ENCODE measurements at places on chromosomes 1 and 21.
A peak's percentile ranks its signal among the peaks of the same experiment; 100 is the strongest.

GRCh38 chr1:115089420-115090185 lies at the start of gene TSPAN2:
Gene TSPAN2, minus strand, starts transcription at chr1:115089503. Its CDS starts 71 bp downstream, at chr1:115089432.
- DNase-seq: no peak

- no peak for DNase-seq
Measured at GRCh38 chr1:20184481-20184900, 1.4 kb upstream of the UBXN10 start.

- no peak for DNase-seq
Measured at GRCh38 chr1:194478731-194479130, 1292.3 kb upstream of the B3GALT2 start.

GRCh38 chr1:36764798-36765197 lies 269.5 kb downstream of the GRIK3 start:
- DNase-seq: no peak

DNA sequence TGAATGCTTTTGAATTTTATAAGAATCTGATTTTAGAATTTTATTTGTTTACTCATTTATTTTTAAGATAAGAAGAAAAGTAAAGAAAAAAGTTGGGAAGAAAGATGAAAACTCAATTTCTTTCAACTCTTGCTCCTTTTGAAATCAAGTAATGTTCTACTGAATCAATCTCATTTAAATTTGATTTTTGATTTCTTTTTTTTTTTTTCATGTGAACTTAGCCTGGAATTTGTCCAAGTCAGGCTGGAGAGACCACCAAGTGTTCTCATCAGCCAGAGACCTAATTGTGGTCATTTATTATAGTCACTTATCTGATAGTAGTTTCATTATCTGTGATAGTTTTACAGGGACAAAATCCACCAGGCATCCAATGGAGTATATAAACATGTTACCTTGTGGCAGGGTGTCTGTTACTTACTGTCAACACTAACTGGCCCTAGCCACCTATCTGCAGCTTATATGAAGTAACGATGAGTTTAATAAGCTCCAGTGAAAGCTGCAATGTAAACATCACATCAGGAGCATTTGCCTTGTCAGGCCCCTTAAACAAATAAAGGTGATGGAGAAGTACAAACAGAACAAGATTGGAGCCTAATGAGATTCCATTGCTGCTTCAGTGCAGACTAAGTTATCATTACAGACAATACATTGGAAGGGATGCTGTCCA lies 39.2 kb downstream of the HLX start:
- no peak for DNase-seq

DNA sequence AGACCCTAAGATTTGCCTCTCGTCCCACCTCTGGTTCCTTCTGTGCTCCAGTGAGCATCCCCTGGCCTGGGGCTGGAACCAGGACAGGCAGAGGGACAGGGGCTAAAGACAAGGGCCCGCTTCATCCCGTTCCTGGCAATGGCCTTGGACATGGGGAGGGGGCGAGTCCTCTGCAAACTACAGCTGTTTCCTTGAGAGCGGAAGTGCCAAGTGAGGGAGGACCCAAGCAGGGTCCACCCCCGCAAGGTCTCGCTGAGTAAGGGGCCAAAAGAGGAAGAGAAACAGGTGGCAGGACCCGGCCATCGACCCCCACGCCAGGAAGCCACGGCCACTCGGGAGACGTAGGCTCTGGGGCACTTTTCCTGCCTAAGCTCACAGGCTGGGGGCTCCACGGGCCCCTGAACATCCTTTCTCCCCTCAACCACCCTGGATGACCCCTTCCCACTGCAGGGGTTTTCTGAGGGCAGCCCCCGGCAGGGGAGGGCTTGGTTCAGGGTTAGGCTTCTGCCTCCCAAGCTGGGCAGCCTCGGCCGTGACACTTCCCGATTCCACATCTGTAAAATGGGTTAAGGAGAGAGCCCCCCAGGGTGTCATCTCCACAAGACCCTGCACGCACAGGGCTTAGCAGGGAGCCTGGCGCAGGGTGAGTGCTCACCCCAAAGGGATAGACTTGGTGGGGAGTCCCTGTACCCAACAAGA lies 17.9 kb upstream of the PLEKHG5 start:
- DNase-seq: no peak

- DNase-seq: no peak
Measured at GRCh38 chr1:156102633-156103511, 11.6 kb upstream of the LMNA start.

- peak; percentile 22 for DNase-seq
Measured at GRCh38 chr1:197841883-197842553, 60.4 kb upstream of the C1orf53 start.

- peak; percentile 93 for DNase-seq
Measured at GRCh38 chr1:183234660-183235476, 48.8 kb downstream of the LAMC2 start.

GRCh38 chr1:203321273-203322052 lies 16.1 kb downstream of the BTG2 start:
- DNase-seq: no peak

- no peak for DNase-seq
Measured at GRCh38 chr1:100950781-100951180, 54.9 kb downstream of the SLC30A7 start.

- no peak for DNase-seq
Measured at GRCh38 chr21:28885853-28886177, 106.9 kb downstream of the LTN1 start.

- DNase-seq: no peak
Measured at GRCh38 chr1:69401879-69402278, 165.8 kb upstream of the LRRC7 start.

DNA sequence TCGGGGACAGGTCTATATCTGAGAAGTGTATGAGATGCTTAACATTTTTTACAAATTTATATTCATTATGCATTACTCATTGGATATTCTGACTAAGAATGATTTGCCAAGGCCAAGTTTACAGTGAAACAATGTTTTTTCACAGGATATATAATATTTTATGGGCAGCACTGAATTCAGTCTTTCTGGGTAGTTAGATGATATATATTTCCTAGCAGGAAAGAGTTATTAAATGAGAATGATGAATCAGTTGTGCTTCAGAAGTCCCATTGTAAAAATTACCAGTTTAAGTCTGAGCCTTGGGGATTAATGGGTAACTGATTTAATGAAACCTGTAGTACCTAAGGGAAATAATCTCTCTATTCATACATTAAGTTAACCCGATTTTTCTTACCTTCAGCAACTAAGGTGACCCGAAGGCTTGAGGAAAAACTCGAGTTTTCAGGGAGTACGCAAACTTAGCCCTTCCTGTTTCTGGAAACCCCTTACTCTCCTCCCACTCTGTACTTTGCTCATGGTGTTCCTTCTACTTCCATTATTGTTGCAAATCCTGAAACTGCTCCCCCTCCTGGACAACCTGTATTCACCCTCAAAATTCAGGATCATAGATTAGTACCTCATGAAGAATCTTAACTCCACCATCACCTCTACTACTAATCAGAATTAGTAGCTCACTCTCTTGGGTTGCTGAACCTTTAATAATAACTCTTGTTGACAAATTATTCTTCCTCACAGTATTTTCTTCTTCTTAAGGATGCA lies 135.1 kb downstream of the AK5 start:
- DNase-seq: peak; percentile 22

DNA sequence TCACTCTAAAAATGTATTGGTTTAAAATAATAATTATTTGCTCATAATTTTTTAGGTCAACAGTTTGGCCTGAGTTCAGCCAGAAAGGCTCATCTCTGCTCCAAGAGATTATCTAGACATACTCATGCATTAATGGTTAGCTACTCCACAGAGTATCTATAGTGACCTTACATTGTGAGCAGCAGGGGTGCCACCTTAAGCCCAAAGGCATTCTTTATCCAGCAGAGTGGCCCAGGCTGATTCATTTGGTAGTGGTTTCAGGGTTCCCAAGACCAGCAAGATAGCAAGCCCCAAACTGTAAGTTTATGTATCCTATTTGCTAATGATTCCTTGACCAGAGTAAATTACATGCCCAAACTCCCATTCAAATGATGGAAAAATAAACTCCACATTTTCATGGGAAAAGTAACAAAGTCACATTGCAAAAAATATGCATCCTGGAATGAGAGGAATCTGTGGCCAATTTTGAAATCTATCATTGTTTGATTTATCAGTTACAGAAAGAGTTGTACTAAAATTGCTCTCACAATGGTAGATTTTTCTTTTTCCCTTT lies 182.6 kb upstream of the KCNK2 start:
- DNase-seq: no peak

DNA sequence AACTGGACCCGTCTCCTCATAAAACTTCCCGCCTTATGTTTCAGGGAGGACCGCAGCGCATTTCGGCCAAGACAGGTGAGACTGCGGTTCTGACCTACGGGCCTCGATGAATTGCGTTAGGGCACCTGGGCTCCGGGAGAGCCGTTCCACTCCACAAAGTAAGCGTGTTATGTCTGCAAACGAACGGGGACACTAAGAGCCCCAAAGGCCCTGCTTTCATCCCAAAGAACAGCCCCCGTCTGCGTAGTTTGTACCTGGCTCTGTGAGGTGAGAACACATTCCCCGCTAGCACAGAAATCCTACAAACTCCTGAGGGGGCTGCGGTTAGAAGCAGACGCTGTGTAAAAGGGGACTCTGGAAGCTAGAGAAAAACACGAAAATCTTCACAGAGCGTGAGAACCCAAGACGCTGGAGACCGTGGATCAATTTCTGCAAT lies 41.6 kb upstream of the PPIAL4F start:
- DNase-seq: no peak

DNA sequence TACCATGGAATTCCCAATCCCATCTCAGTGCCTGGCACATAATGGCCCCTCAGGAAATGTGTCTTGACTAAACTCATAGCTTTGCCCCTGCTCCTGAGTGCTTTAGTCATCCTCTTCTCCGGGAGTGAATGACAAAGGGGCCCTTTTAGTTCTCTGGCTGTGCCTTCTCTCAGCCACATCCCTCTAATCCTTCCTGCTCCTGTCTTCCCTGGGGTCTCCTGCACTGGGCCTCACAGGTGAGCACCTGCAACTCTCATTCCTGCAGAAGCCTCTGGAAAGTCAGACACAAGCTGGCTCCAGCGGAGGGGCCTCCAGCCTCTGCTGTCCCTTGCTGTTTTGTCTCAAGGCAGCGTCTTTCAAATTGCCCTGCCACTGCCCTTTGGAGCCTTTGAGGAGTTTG lies 14.0 kb upstream of the ETV3L start:
- DNase-seq: no peak

DNA sequence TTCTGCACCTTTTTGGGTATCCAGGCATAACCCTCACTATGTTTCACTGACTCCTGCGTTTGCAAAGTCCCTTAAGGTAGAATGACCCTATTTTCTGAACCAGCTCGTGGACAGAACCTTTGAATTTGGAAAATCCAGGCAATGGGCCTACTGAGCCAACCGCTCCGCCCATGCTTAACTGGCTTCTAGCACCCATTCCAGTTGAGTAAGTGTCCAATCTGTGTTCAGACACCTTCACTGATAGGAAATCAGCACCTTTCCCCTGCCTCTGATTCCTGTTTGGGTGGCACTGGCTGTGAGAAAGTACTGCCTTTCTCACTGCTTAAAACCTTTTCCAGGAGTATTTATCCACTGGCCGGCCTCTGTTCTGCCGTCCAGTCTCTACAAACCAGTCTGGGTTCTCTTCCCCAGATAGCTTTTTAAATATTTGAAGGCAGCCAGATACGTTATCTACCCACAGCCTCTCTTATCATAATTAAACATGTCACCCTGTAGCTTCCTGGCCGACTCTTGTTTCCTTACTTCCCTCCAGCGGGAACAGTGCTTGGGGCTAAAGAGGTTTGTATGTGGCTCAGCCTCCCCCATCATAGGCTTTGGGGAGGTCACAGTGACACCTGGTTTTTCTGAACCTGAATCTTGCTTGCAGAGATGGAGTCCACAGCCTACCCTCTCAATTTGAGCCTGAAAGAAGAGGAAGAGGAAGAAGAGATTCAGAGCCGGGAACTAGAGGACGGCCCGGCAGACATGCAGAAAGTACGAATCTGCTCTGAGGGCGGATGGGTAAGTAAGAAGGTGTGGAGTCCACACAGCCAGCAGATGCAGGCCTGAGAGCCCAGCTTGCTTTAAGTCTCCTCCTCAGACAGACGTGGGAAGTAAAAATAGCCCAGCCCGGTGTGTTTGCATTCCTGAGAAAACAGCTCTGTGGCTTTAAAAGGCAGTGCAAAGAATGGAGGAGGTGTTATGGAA lies 1.3 kb downstream of the POGK start:
- no peak for DNase-seq

GRCh38 chr1:228004856-228005462 lies 1.8 kb upstream of the WNT3A start:
- DNase-seq: no peak

DNA sequence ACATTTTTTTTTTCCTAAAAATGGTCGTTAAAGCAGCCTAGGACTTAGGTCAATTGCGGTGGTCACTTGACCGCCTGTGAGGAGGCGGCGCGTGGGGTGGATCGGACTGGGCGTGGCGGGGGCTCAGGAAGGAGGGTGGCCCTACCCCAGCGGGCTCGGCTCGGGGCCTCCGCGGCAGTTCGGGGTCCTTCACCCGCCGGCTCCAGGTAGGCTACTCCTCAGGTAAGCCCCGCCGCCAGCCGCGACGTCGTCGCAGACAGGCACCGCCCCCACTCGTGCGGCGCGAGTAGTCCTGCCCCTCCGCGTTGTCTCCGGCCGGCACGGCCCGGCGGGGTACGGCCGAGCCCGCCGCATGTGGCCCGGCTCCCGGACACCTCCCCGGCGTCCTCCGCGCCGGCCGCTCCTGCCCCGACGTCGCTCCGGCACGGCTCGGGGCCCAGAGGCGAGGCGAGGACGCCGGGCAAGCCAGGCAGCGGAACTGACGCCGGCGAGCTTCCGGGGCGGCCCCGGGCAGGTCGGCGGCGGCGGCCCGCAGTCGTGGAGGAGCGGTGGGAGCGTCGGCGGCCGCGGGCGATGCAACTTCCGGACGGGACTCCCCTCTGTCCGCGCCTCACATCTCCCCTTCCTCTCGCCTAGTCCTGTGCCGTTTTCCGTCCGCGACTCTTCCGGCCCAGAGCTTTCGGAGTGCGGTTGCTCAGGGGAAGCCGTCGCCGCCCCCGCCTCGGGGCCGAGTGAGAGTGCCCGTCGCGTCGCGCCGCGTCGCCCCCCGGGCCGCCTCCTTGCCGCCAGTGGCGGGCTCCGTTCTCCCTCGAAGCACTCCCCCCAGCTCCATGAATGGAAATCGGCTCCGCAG lies at the start of gene AGO3:
TSS of gene AGO3 (plus strand) at position 513 of the 853 bp plus-strand sequence. CDS start at position 835, 322 bp downstream.
- no peak for DNase-seq

- DNase-seq: no peak
Measured at GRCh38 chr1:153404768-153405167, 11.6 kb upstream of the S100A7A start.

Data from epithelial cell of proximal tubule (primary cell).